ENCODE measurements at places on chromosomes 16 and 17.

DNA sequence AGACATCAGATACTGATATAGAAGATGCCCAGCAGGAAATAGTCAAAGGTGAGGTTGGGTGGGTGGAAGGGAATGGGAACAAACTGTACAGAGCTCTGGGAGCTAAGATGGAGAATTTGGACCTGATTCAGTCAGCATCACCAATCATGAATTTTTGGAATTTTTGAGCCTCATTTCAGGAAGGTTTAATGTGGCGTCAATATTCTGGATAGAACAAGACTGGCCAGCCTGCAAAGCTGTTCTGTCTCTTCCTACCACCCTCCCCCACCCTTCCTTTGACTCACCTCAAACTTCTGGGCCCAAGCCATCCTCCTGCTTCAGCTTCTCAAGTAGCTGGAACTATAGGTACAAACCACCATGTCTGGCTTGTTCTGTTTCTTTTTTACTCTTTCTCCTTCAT lies 32.6 kb downstream of the CTCF start:
- no peak for DNase-seq

DNA sequence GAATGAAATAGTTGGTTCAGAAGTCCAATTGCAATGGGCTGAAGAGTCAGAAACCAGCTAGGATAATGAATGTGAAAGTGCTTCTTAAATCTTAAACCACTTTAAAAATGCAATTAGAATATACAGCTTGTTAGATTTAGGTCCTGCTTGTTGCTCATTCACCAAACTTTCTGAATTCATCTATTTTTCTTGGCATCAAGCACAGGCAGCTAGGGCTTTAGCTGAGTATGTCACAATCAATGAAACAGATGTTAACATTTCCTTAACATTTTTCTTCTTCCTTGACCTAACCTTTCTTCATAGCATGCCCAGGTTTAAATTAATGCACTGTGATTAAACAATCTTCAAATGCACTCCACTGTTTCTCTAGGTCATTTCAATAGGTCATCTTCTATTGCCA lies 14.4 kb downstream of the KIF2B start:
- DNase-seq = no peak

DNA sequence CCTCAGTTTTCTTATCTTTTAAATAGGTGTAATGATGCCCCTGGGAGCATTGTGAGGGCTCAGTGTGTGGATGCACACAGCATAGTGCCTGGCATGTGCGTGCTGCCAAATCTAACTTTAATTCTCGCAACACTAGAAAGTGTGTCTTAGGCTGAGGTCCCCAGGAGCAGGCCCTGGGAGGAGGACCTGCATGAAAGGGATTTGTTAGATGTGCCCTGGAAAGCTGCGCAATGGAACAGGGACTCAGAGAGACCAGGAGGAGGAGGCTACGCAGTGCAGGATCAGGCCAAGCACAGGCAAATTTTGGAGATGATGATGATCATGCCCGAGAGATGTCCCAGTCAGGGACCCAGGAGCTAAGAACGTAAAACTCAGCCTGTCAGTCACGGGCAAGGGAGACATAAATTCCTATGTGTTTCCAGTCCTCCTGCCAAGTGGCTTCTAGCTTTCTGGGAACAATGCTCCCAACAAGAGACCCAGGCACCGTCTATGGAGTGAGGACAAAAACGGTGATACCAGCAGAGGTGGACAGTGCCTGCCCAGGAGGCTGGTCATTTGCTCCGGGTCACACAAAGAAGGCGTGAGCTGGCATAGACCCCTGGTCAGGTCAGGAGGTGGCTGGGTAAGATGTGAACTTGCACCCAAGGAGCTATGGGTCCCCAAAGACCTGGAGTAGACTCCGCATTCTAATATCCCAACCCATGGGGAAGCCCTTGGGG lies 352.2 kb upstream of the TNRC6C start:
- DNase-seq = no peak

GRCh38 chr16:24516900-24517669 lies 22.3 kb upstream of the RBBP6 start:
- peak; percentile 52 for DNase-seq

DNA sequence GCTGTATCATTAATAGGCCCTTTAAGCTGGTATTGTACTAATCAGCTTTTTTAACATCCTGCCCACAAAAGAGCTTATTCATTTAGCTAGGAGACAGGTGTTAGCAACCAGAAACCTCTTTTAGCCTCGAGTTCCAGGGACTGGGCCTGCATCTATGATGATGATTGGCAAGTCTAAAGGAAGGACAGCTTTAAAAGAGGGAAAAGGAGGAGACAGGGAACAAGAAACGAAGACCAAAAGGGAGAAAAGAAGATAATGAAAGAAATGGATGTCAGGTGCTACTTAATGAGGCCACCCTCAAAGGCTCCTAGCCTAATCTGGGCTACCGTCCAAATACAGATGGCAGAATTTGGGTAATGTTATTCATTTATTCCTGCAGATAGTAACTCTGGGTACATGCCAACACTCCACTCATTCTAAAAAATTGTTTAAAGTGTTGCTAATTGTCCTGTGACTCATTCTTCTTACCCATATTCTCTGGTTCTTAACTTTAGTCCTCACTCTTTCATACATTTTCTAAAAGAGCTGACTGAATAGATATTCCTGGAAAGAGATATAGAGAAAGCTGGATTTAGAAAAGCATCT lies 18.7 kb upstream of the RFFL start:
- DNase-seq = no peak

GRCh38 chr17:28916302-28916934 lies 13.5 kb upstream of the DHRS13 start:
- no peak for DNase-seq

- no peak for DNase-seq
Measured at GRCh38 chr16:81834868-81835267, 55.8 kb downstream of the PLCG2 start.

GRCh38 chr17:63697341-63698286 lies 2.3 kb downstream of the LIMD2 start:
- DNase-seq = peak; percentile 78

- no peak for DNase-seq
Measured at GRCh38 chr16:1174477-1175357, 21.8 kb downstream of the CACNA1H start.
